Activated T-helper 1 cell treated with anti-CD3 and anti-CD28 coated beads, Interleukin-2, amount 50 U/mL, for 16 hours (primary cell): ENCODE measurements at places on chromosomes 5 and 9.

GRCh38 chr9:23674016-23674585 is 151.9 kb downstream of the ELAVL2 start:
- DNase-seq, result no peak

- no peak for DNase-seq
Measured at GRCh38 chr5:2378976-2379375, 372.5 kb downstream of the IRX2 start.

GRCh38 chr5:77239126-77239741 is 28.8 kb downstream of the PDE8B start:
- no peak for DNase-seq

GRCh38 chr5:140083120-140083519 is 30.8 kb upstream of the PURA start:
- no peak for DNase-seq

GRCh38 chr9:137452761-137453642 is 6.1 kb downstream of the NSMF start:
- no peak for DNase-seq

GRCh38 chr5:87579678-87580077 is 166.9 kb upstream of the CCNH start:
- no peak for DNase-seq

DNA sequence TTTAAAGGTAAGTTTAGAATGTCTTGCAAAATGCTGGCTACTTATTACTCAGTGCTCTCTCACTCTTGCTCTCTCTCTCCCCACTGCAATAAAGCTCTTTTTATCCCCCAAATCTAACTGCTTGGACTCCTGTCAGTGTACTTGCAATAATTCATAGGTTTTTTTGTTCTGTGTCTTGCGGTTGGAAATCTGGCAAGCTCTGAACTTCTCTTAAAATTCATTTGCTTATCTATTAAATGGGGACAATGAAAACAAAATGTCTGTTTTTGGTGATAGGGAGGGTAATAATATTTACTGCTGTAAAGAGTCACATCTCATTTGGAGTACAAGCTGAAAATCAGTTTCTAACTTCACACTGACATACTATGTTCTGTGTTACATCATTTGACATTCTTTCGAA is 18.7 kb upstream of the OR13D1 start:
- no peak for DNase-seq

- no peak for DNase-seq
Measured at GRCh38 chr5:17261075-17261474, 43.6 kb downstream of the BASP1 start.

DNA sequence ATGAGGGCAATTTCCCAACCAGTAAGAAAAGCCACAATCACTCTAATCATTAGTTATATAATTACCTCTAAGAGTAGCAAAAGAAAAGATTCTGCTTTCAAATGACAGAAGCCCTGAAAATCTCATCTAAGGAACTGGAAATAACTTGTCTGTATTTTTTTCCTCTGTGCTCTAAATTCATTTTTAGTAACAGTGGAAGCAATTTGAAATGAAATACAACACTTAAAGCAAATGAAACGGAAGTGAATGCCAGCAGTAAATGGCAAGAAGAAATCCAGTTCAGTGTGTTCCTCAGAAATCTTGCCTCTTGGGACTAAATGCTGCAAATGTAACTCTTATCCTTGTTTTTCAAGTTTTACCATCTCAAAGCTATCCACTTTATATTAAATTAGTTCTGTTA is 294.9 kb downstream of the TAF11L14 start:
- DNase-seq, result no peak

DNA sequence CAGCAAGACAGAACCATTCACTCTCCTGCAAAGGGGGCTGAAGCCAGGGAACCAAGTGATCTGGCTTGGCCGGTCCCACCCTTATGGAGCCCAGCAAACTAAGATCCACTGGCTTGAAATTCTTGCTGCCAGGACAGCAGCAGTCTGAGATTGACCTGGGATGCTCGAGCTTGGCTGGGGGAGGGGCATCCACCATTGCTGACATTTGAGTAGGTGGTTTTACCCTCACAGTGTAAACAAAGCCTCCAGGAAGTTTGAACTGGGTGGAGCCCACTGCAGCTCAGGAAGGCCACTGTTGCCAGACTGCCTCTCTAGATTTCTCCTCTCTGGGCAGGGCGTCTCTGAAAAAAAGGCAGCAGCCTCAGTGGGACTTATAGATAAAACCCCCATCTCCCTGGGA is 60.5 kb downstream of the TNFSF8 start:
- no peak for DNase-seq

- DNase-seq, result no peak
Measured at GRCh38 chr9:128168731-128169308, 8.8 kb downstream of the BBLN start.

DNA sequence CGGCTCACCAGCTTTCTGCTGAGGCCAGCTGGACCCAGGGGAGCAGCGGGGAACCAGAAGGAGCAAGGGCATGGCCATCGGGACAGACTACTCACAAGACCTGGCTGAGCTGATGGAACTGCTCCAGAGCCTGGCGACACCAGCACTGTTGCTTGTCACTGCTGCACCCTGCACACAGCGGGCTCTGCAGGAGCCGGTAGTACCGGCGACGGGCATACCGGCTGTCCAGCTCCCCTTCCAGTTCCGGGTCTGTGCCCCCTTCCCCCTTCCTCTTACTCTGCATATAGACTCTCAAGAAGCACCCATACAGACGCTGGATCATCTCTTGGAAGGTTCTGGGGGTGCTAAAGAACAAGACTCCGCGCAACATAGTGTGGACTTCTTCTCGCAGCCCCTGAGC is 974 bp downstream of the ANAPC2 start:
- no peak for DNase-seq

- DNase-seq, result no peak
Measured at GRCh38 chr5:37615184-37615583, 224.7 kb downstream of the GDNF start.

DNA sequence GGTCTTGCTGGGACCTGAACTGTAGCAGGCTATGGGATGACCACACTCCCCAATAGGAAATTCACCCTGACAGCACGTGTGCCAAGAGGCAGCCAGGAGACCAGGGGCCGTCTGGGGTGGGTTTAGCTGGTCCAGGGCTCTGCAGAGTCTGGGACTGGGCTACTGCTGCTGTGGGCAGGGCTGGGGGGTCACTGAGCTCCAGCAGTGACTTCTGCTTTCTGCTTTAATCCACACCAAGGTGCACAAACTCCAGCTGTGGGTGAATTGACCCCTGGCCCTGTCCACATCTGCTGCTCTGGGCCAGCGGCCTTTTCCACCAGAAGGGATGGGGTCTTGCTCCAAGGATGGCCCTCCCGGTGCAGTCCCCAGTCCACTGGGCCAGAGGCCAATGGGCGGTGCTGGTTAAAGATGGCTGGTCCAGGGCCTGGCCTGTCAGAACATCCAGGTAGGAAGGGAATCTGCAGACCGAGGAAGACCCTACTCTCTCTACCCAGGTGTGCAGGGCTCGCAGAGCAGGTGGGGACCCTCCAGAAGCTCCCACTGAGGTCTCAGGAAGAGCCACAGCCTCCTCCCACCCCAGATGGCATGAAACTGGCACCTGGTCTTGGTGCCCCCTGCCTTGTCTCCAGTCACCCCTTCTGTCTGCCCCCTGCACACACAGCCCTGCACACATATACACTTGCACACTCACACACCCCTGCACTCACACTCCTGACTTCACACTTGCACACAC is 28.0 kb downstream of the GLT6D1 start:
- DNase-seq, result no peak

GRCh38 chr9:87569518-87569917 is 71.9 kb downstream of the DAPK1 start:
- no peak for DNase-seq

DNA sequence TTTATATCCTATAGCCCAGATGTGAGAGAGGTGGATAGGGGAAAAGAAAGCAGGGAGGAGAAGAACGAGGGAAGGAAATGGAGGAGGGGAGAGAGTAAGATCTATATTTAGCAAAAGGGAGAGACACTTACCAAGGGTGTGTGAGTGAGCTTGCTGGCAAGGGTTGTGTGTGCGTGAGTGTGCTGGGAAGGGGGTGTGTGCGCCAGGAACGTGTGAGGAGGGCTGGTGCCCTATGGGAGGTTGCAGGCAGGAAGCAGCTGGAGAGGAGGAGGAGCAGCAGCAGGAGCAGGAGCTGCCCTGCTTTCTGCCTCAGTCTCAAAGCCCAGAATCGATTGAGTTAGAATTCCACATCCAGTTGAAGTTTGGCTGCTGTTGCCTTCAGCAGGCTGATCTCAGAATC is 148.3 kb upstream of the RUSC2 start:
- DNase-seq, result no peak

DNA sequence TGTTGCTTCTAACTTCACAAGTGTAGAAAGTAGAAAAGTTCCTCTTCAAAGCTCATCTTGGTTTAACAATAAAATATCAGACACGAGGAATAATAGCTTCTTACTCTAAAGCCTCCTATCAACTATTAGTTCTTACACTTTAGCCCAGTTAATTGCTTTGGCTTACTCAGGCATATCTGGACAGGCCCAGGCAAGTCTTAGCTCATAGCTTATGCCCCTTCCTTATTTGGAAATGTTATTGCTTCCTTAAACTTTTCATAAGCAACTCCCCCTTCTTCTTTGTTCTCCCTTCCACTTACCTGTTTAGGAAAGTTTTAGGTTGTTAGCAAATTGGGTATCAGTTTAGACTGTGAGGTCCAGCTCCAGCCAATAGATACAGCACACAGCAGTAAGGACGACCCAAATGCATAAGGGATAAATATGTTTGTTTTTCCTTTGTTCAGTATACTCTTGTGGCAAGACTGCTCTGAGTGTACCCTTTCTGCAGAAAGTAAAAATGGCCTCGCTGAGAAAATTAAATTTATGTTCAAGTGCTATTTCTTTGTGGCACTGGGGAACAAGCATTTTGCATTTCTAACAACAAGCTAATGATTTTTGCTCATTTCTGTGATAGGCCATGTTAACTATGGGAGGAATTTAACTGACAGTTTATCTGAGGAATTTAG is 162.1 kb downstream of the SMC2 start:
- no peak for DNase-seq

DNA sequence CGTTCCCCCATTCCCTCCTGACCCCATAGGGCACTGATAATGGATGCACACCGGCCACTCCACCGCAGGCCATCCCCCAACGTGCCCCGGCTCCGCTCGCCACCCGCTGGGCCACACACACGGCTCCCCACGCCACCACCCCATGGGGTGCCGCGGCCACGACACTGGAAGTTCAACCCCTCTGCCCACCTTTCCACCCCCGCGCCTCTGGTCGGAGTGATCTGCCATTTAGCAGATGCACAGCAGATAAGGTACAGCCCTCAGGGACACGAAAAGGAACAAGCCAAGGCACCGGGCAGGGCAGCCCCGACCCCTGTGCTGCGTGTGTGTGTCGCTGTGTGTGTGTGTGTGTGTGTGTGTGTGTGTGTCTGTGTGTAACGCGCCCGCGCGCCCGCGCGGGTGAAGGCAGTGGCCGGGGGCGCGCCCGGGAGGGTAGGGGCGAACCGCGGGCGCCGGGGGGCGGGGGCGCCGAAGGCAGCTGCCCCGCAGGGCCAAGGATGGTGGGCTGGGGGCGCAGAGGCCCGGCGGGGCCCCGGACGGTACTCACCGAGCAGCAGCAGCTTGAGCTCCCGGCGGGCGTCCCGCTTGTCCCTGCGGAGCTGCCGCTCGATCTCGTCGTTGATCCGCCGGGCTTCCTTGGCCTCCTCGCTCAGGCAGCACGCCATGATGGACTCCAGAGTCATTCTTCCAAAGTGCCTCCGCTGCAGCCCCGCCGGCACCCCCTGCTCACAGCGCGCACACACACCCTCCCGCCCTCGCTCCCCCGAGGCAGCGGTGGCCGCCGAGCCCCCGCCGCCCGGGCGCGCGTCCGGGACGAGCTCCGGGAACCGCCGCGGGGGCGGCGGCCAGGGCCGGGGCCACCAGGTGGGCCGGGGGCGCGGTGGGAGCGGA is 813 bp downstream of the GNAQ start:
- peak; percentile 27 for DNase-seq

- DNase-seq, result no peak
Measured at GRCh38 chr5:37495210-37495609, 116.1 kb downstream of the WDR70 start.

- no peak for DNase-seq
Measured at GRCh38 chr5:89313804-89314588, 431.0 kb upstream of the MEF2C start.

GRCh38 chr9:116737152-116737546 is 50.0 kb downstream of the TRIM32 start:
- no peak for DNase-seq

DNA sequence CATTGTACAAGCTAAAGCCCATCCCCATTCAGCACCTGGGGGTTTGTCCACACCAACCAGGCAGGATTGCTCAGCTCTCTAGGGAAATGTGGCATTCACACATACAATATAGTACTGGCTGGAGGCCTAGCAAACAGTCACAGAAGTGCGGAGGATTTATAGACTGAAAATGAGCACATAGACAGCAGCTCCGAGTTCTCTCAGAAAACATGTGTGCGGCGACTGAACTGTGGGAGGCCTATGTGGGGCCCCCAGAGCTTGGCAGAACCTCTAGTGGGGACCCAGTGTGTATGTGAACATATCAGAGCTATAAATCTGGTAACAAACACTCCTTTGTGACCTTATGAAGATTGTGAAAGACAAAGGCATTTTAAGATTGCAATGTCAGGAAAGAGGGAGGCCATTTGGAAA is 431.1 kb downstream of the DTWD2 start:
- DNase-seq, result no peak

GRCh38 chr9:93955981-93956784 is 1.0 kb upstream of the BARX1 start:
- DNase-seq, result no peak

GRCh38 chr5:65213921-65214525 is 267.7 kb downstream of the ADAMTS6 start:
- no peak for DNase-seq

DNA sequence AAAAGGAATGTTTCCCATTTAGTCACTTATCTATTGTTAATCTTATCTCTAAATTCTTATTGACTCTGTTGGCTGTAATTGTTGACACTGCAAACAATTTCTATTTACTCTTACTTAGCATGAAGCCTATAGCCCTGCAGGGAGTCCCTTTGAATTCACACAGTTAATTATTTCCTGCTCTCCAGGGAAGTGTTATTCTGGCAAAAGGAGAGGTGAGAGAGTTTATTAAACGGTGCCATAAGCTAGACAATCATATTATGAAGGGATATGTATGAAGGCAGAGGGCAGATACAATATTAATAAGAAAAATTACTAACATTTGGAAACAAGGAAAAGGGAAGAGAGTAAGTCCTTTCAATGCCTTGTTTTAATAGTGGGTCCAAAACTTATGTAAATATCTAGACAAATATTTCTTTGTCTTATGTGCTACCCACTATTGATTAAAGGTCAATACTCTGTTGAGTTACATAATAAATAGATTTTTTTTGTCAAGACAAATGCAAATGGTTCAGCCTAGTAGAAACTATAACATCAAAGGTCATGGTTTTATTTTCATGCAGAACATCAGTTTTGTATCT is 107.1 kb downstream of the CDH18 start:
- DNase-seq, result no peak

DNA sequence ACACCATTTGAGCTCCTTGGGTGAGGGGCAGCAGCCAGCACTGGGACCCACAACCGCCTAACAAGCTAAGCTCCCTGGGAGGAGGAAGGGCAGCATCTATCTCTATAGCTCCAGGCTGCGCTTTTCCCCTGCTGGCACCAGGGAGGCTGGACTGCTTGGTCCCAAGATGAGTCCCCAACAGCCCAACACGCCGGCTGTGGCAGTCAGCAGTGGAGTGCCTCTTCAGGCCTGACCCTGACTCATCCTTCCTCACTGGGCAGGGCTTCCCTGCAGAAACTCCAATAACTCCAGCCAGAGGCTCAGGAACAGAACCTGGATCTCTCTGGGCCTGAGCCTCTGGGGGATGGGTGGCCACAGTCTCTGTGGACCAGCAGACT is 113.7 kb upstream of the ADAMTS16 start:
- DNase-seq, result no peak
